ENCODE measurements at places on chromosomes 13 and 19.

DNA sequence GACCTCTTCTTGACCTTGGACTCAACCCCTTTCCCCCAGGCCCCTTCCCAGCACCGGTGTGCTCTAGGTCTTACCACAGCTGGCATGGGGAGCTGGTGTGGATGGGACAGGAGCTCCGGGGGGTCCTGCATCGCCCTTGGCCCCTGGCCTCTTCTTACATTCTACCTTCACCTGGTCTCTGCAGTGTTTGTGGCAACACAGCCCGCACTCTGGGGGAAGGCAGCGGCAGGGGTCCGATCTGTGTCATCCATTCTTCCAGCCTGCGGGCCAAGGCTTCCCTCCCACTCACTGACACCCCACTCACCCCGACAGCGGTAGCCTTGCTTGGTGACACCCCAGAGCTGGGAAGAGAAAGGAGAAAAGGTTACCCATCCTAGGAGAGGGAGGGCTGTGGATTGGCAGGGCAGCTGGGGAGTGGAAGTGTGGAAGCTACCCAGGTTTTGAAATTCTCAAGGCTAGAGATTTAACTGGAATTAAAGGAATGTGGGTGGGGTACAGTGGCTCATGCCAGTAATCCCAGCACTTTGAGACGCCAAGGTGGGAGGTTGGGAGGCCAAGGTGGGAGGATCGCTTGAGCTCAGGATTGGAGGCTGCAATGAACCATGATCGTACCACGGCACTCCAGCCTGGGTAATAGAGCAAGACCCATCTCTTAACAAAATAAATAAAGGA, 8.3 kb downstream of the FAM98C start:
- DNase-seq = no peak

GRCh38 chr13:44120043-44120442, 240.3 kb downstream of the LACC1 start:
- DNase-seq = no peak

- no peak for DNase-seq
These were observed 23.6 kb upstream of the ASPDH start for GRCh38 chr19:50537306-50537685.

GRCh38 chr13:108425056-108425455, 155.5 kb downstream of the TNFSF13B start:
- no peak for DNase-seq

- peak; percentile 58 for DNase-seq
These were observed 33.3 kb upstream of the GAS6 start for GRCh38 chr13:113897161-113897560.

DNA sequence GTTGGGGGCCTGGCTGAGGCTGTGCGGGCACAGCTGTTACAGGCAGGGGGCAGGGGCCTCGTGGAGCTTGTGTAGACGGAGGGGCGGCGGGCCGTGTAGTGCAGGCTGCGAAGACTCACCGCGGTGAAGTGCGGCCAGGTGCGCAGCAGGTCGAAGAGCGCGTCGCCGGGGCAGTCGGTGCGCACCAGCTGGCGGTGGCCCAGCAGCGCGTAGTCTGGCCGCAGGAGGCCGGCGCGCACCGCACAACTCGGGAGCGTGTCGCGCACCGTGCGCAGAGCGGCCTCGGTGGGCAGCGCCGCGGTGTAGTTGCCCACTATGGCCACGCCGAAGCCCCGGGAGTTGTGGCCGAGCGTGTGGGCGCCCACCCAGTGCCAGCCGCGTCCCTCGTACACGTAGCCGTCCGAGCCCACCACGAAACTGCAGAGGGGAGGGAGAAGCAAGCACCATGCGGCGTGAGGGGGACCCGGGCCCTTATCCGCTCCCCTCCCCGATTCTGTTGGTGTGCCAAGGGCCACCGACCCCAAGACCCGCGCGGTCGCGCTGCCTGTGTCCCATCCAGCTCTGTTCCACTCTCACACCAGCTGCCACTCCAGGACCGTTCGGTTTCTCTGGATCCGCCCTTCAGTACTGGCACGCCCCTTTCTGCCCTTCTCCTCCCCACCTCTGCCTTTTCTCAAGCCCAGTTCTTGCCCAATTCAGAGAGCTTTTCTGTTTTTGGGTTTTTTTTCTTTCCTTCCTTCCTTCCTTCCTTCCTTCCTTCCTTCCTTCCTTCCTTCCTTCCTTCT, 5.4 kb upstream of the RASAL3 start:
- DNase-seq = no peak

DNA sequence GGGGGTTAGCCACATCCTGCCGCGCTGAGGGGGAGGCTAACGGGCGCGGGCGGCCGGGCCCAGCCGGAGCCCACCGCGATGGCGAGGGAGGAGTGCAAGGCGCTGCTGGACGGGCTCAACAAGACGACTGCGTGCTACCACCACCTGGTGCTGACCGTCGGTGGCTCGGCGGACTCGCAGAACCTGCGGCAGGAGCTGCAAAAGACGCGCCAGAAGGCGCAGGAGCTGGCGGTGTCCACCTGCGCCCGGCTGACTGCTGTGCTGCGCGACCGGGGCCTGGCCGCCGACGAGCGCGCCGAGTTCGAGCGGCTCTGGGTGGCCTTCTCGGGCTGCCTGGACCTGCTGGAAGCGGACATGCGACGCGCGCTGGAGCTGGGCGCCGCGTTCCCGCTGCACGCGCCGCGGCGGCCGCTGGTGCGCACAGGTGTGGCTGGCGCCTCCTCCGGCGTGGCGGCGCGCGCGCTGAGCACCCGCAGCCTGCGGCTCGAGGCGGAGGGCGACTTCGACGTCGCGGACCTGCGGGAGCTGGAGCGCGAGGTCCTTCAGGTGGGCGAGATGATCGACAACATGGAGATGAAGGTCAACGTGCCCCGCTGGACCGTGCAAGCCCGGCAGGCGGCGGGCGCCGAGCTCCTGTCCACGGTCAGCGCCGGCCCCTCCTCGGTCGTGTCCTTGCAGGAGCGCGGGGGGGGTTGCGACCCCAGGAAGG, 692 bp downstream of the RGS9BP start:
- DNase-seq = no peak

GRCh38 chr13:79711631-79712030, 230.7 kb downstream of the NDFIP2 start:
- no peak for DNase-seq

- no peak for DNase-seq
These were observed 35.5 kb upstream of the LPAR6 start for GRCh38 chr13:48448285-48448958.

GRCh38 chr19:6023085-6023682, 45.2 kb upstream of the RANBP3 start:
- no peak for DNase-seq

GRCh38 chr19:35870798-35871197, 2.4 kb downstream of the APLP1 start:
- no peak for DNase-seq

GRCh38 chr13:78540058-78540457, 63.3 kb downstream of the POU4F1 start:
- DNase-seq = no peak

GRCh38 chr13:43895940-43896339, 16.2 kb downstream of the LACC1 start:
- DNase-seq = no peak

DNA sequence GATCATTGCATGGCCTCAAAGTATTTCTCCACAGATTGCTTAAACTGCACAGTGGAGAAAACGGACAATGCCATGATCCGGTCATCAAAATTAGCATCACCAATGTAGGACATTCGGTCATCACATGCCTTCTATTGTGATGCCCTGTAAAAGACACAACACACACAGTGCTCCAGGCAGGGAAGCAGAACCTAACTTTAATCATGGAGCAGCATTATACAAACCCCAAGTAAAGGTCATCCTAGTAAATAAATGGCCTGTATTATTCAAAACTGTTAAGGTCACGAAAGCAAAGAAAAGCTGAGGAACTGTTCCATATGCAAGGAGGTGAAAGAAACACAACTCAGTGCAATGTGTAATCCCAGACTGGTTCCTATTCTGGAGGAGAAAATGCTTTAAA, 42.2 kb downstream of the TGDS start:
- no peak for DNase-seq

- no peak for DNase-seq
These were observed 28.3 kb downstream of the CEBPA start for GRCh38 chr19:33273881-33274662.

Data from 8988T (cell line).